Astrocyte of the hippocampus (primary cell): ENCODE measurements at places on chromosomes 4 and X.

DNA sequence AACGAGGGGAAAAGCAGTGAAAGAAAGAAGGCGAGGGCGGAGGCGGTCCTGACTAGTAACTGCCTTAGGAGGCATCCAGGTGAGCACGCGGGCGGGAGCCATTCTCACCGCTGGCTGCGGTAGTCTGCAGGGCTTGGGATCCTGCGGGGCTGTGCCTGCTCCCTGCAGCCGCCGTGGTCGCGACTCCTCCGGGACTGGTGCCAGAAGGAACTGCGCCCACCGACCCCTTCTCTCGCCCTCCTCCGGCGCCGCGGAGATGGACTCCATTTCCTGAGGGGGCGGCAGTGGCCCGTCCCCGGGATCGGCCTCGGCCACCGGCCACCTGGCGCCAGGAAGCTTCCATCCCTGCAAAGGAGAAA lies 543 bp downstream of the NFXL1 start:
- DNase-seq: peak; percentile 53

DNA sequence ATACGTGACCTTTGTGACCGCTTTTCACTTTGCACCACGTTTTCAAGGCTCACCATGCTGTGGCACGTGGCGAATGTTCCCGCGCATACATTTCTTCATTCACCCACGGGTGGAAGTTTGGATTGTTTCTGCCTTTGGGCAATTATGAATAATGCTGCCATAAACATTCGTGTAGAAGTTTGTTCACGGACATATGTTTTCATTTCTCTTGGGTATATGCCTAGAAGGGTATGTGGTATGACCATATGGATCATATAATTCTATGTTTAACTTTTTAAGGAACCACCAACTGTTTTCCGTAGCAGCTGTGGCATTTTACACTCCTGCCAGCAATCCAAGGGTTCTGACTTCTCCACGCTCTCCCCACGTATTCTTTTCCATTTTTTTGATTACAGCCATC lies 60.9 kb upstream of the MXD4 start:
- DNase-seq: no peak

GRCh38 chr4:15385928-15386327 lies 41.9 kb upstream of the C1QTNF7 start:
- no peak for DNase-seq

DNA sequence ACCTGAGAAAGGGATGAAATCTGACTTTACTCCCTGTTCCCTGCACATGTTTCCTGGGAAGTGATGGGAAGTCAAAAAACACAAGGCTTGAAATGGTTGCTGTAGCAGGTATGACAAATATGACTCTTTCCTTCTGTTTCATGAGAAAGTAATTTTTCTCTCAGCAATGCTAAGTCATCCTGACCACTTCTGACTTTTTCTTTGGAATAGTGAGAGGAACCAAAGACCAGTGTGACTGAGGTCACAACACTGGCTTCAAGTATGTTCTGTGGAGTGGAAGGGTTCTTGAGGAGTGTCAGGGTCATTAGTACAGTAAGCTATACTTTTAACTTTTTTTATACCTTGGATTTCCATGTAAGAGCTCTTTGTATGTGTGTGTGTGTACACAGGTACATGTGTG lies 225.3 kb downstream of the PPP3CA start:
- no peak for DNase-seq

GRCh38 chr4:94889946-94890345 lies 132.2 kb downstream of the BMPR1B start:
- peak; percentile 96 for DNase-seq

DNA sequence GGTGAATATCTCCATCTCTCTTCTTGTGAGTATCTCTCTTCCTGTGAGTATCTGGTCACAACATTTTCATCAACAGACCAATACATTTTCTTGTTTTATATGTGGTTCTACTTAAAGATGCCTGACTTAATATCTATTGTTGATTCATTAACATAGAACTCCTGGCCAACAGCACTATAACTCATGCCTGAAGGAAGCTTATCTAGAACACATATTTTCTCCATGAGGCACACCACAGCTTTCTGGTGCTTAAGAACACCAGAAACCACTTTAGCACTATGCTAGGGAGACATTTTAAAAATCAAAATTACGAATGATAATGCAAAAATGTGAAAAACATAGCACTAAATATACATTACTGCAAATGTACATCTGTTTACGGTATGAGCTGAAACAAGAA lies 190.4 kb downstream of the GABRB1 start:
- DNase-seq: peak; percentile 76

GRCh38 chr4:28449085-28449484 lies 1588.4 kb downstream of the STIM2 start:
- DNase-seq: no peak

DNA sequence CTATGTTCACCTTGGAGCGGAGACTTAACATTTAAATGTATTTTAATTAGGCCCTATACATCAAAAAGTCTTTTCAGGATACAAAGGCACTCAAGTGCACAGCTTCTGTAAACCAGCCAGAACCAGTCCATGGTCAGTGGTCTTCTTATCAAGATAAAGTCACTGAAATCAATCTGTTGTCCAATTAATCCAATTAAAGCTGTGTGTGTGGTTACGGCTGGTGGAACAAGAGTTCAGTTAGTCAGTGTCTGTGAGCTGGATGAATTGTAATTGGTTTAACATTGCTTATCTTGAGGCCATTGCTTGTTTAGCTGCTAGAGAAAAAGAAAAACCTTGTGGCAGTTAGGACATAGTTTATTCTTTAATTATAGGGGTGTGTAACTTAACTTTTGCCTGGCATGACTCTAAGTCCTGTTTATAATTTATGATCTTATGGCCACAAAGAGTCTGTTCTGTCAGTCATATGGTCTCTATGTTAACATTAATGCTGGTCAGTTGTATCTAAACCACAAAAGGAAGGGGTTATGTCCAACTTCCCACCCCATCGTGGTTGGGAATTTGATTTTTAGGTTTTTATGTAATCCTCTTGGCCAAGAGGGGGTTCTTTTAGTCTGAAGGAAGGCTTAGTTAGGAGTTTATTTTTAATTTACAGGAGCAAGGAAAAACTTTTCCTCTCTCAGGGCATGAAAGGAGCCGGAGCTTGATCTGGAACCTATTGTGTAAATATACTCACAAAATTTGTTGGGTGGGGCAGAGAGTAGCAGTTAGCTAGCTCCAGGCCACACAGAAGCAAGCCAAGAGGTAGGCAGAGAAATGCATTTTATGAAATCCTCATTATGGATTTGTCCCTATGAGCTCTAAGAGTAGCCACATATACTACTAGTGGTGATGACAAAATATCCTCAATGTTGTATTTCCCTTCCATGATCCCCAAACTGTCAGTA lies 665.7 kb upstream of the ACTRT1 start:
- DNase-seq: no peak

- DNase-seq: peak; percentile 18
These were observed 234.8 kb downstream of the IL15 start for GRCh38 chr4:141871086-141871770.

DNA sequence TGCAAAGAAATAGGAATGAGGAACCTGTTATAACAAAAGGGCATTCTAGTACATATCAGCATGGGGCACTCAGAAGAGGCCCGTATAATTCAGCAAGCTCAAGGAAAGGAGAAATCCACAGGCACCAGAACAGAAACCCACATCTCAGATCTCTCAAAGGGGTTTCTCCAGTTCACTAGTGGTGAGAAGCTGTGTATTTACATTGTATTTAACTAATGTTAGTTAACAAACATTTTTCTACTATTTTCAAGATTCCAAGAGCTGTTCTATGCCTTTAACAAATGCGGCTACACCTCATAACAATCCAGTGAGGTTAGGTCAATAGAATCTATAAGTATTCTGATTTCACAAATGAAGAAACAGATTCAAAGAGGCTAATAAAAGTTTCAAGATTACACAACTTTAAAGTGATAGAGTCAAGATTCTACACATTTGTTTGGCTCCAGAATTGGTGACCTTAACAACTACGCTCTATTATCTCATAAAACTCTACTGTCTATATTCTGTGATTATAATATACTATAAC lies 77.3 kb downstream of the CXXC4 start:
- DNase-seq: no peak

- no peak for DNase-seq
These were observed 20.3 kb downstream of the DNAAF6 start for GRCh38 chrX:107226757-107227156.

DNA sequence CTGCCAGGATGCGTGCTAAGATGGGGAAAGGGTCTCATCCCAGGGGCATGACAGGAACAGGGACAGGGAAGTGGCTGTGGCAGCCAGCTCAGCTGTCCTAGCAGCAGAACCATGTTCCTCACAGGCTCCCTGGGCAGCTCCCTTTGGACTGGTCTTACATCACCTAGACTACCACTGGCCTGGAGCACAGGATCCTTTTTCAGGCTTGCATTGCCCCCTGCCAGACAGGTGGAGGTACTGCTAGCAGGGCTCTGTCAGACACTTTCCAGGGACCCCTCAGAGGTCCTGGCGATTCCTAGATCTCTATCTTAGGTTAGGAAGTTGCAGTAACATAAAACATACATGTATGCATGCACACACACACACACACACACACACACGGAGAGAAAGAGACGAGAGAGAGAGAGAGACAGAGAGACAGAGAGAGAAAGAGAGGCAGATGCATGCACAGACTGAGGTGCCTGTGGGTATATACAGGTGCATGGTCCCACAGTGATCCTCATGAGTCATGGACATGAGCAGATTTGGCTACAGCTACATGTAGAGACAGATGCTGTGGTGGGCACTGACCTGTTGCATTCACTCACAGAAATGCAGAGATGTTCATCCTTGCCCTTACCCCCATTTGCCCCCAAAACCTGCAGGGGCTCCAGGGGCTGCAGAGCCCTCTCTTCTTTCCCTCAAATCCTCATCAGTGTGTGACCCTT lies 63.6 kb downstream of the STARD8 start:
- peak; percentile 56 for DNase-seq

DNA sequence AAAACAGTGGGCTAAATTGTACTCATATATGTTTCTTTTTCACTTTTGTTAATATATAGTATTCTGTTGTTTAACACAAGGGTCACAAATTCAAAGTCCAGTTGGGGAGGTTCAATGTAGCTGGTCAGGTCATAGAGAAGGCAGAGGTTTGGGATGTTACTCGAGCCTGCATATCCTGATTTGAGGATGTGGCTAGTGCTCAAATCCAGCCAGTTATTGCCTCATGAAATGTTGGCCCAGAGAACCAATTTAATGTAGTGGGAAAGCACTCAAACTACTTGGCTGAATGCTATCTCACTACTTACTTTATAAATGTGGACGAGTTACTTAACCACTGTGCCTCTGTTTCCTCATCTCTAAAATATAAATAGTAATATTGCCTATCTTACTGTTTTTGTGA lies 12.5 kb downstream of the USO1 start:
- DNase-seq: no peak

DNA sequence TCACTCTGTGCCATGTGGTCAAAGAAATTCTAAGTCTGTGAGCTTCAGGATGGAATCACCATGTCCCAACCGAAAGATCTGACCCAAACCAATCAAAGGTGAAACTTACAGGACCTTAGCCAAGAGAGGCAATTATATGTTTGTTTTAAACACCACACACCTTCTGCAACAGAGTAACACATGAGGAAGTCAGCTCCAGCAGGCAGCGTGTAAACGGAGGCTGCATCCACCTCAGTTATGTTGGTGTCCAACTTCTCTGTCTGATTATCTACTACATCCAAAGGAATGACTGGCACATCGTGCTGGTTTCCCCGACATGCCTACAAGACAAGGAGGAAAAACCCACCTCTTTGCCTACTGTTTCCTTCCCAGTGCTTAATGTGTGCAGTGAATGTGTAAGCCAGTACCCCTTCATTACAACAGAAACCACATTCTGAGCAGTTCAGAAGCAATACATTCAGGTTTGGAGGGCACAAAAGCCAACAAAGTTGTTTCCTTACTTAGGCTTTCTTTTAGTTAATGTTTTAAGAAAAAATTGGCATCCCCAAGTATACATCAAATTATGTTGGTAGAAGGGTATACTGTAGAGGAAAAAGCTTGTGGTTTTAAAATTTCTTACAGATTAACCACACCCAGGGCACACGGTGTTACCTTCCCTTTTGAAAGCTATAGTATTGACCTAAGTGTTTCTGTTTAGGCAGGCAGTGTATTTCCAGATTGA lies 12.4 kb downstream of the CASP6 start:
- no peak for DNase-seq

DNA sequence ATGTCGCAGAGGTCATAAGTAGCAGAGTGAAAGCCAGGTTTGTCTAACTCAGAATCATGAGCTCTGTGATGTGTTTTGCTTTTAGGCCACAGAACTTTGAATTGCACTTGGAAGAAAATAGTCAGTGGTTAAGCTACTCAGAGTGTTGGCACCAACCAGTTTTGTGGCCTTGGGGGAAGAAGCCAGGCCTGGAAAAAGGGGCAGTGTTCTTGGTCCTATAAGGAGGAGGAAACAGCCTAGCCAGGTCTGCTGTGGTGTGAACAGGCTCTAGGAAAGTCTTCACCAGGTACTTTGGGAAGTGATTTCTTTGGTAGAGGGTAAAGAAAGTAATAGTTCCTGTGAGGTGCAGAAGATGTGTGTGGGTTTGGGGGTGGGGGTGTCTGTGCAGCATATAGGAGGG lies 49.2 kb downstream of the FHIP1A start:
- DNase-seq: peak; percentile 61

DNA sequence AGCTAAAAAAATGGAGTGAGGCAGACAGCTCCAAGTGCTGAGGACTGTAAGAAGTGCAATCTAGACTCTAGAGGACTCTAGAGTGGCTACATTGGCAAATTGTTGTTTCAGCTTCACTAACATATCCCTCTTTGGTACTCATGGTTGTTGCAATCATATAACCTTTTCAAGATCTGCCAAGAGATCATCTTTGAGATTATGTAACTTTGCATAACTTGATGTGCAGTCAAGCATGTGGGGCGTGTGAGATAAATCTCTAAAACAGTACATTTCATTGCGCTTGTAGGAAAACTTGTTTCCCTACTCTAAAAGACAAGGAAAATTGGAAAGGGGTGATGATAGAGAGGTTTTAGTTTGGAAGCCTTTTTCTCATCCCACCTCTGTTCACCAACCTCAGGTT lies 11.2 kb upstream of the BRS3 start:
- DNase-seq: no peak

- DNase-seq: no peak
These were observed 3.1 kb downstream of the MID1IP1 start for GRCh38 chrX:38804432-38804681.

GRCh38 chrX:39442332-39442731 lies 641.1 kb downstream of the MID1IP1 start:
- DNase-seq: no peak

- DNase-seq: no peak
These were observed 902.1 kb downstream of the TRAM1L1 start for GRCh38 chr4:116183241-116183640.

GRCh38 chr4:184237612-184238011 lies 19.9 kb upstream of the ENPP6 start:
- DNase-seq: no peak
